ENCODE measurements at places on chromosomes 13 and 19. TPM values are rescaled to one million over a fixed set of nuclear protein-coding genes. Genes with fewer than 3 reads are reported as not detected.

GRCh38 chr13:40472427-40473220 lies 193.8 kb downstream of the FOXO1 start:
- no peak overlapping the region for H3K27ac ChIP-seq
- no peak overlapping the region for H3K4me3 ChIP-seq
- no peak for DNase-seq
- no peaks in the 10 kb centered on the region for H3K27me3 ChIP-seq
- H3K4me1 ChIP-seq: peaks cover 4% of the 10 kb centered on the region

DNA sequence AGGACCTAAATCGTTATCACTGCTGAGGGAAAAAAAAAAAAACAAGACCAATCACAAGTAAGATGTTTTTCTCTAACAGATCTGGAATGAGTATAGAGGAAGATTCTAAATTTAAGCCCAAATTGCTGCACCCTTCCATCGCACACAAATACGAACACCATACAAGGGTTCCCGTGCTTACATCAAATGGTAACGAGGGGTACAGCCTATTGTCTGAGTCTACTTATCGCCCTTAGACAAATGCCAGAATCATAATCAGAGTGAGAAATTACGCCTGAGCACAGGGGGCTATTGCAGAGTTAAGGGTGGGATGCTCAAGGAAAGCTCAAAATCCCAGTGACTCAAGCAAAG lies 603 bp downstream of the ZC3H13 start:
- H3K27ac ChIP-seq: peak overlapping the region; percentile 98
- no peaks in the 10 kb centered on the region for H3K36me3 ChIP-seq
- no peaks in the 10 kb centered on the region for H3K27me3 ChIP-seq
- DNase-seq: no peak

- peaks cover 36% of the 10 kb centered on the region for H3K4me1 ChIP-seq
- DNase-seq: peak; percentile 28
- peak overlapping the region; percentile 79 for H3K27ac ChIP-seq
- peak overlapping the region; percentile 64 for H3K4me3 ChIP-seq
Measured at GRCh38 chr13:99085139-99085807, 107.4 kb upstream of the DOCK9 start.

DNA sequence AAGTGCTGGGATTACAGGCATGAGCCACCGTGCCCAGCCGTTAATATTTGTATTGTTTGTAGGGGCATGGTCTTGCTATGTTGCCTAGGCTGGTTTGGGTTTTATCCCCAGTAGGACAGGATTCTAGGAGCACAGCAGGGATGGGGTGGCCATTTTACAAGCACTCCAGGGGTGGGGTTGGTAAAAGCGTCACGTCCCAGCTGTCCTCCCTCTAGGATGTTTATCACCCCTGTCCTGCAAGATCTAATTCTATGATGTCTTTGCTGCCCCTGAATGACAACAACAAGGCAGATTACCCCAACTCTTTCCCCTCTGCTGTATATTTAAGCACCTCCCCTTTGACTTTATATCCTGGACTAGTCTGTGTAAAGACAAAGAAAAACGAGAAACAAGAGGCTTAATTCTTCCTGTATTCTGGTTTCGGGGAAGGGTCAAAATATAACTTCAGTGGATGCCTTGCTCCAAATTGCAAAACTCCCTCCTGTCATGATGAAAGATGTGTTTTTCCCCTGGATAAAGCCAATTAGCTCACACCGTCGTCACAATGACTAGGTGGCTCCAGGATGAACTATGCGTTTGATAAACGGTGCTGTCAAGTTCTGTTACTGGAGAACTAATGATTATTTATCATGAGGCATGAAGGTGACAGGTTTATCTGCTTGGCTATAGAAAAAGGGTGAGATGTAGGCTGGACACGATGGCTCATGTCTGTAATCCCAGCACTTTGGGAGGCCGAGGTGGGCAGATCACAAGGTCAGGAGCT lies 27.8 kb upstream of the OR1M1 start:
- H3K4me3 ChIP-seq: no peak overlapping the region
- H3K27me3 ChIP-seq: no peaks in the 10 kb centered on the region
- H3K4me1 ChIP-seq: no peaks in the 10 kb centered on the region
- DNase-seq: no peak
- H3K27ac ChIP-seq: no peak overlapping the region
- H3K36me3 ChIP-seq: no peaks in the 10 kb centered on the region

DNA sequence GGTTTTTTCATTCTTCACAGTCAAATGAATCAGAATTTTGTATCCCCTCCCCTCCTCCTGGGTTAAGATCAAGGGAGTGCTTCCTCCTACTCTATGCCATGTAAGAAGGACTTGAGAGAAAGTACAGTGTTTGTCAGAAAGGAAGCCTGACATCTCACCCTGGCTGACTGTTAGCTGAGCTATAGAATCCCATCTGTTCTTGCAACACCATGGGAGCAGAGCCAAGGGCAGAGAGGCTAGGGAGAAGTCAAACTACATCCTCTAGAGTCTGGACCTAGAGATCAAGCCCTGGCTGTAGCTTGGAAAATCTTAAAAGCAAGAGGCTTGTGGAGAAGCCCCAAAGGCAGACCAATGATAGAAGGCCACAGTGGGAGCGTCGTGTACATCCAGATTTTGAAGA lies 145.9 kb downstream of the OLFM4 start:
- no peak for DNase-seq
- H3K27ac ChIP-seq: no peak overlapping the region
- no peak overlapping the region for H3K4me3 ChIP-seq
- H3K36me3 ChIP-seq: no peaks in the 10 kb centered on the region
- H3K4me1 ChIP-seq: no peaks in the 10 kb centered on the region
- H3K27me3 ChIP-seq: no peaks in the 10 kb centered on the region

GRCh38 chr19:17665058-17665457 lies 23.1 kb downstream of the UNC13A start:
- no peaks in the 10 kb centered on the region for H3K27me3 ChIP-seq
- H3K4me3 ChIP-seq: no peak overlapping the region
- no peak overlapping the region for H3K27ac ChIP-seq
- H3K36me3 ChIP-seq: no peaks in the 10 kb centered on the region
- no peak for DNase-seq

GRCh38 chr13:99527301-99527700 lies 26.0 kb downstream of the TM9SF2 start:
- no peak overlapping the region for H3K4me3 ChIP-seq
- DNase-seq: peak; percentile 28
- peaks cover 8% of the 10 kb centered on the region for H3K4me1 ChIP-seq
- peaks cover 52% of the 10 kb centered on the region for H3K36me3 ChIP-seq

- DNase-seq: no peak
- H3K36me3 ChIP-seq: no peaks in the 10 kb centered on the region
- H3K4me1 ChIP-seq: no peaks in the 10 kb centered on the region
- no peak overlapping the region for H3K27ac ChIP-seq
- no peaks in the 10 kb centered on the region for H3K27me3 ChIP-seq
Measured at GRCh38 chr19:51822325-51822724, 27.4 kb downstream of the FPR3 start.

DNA sequence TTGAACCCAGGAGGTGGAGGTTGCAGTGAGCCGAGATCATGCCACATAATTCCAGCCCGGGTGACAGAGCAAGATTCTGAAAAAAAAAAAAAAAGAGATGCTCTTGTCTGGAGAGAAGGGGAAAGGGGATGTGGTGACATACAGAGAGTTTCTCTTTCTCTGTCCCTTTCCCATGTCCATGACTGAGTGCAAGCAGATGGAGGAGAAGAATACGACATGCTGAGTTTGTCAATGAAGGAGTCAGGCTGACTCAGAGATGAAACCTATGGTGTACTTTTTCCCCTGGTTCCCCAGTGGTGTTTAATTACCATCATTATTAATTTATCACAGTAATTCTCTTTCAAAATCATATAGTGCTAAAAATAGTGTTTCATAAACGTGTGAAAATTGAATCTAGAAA lies 448.8 kb downstream of the FOXO1 start:
- no peaks in the 10 kb centered on the region for H3K36me3 ChIP-seq
- peaks cover 34% of the 10 kb centered on the region for H3K4me1 ChIP-seq
- no peaks in the 10 kb centered on the region for H3K27me3 ChIP-seq
- H3K4me3 ChIP-seq: no peak overlapping the region

- DNase-seq: no peak
- no peaks in the 10 kb centered on the region for H3K4me1 ChIP-seq
- H3K27me3 ChIP-seq: no peaks in the 10 kb centered on the region
- H3K36me3 ChIP-seq: no peaks in the 10 kb centered on the region
- no peak overlapping the region for H3K4me3 ChIP-seq
Measured at GRCh38 chr19:28264556-28264955, 948.4 kb downstream of the UQCRFS1 start.

DNA sequence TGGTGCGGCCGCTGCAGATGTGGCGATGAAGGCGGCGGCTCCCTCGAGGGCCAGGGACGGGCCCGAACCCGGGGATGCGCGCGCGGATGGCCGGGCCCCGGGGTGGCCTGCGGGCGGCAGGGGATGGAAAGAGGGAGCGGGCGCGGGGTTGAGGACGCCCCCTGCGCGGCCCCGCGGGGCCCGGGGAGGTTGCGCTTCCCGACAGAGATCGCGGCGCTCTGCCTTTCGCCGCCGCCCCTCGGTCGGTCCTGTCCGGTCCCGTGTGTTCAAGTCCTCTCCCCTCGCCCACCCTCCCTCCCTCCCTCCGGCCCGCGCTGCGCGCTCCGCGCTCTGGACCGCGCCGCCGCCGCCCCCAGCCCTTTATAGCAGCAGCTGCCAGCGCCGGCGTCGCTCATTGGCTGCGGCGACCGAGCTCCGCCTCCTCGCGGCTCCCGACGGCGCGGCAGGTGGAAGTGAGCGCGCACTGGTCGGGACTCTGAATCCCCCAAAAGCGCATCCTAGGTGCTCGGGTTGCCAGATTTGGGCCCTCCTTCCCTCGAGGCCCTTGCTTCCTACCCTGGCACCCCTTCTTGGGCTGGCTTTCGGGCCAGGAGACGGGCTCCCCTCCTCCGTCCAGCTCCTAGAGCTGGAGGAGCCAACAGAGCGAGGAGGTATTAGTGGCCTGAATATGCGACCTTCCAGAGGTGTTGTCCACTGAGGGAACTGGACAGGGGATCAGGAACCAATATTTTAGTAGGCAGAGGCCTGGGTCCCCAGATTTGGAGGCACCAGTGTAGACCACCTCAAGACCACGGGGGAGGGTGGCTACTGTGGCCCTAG lies at the start of gene ELAVL3:
Gene ELAVL3 (minus strand): TSS at position 332 of the 819 bp plus-strand sequence. CDS start 438 bp downstream, outside the sequence.
- DNase-seq: no peak
- H3K27me3 ChIP-seq: peaks cover 17% of the 10 kb centered on the region
- H3K36me3 ChIP-seq: no peaks in the 10 kb centered on the region
- H3K4me1 ChIP-seq: peaks cover 15% of the 10 kb centered on the region
- no peak within 1 kb of the TSS for H3K27ac ChIP-seq
- peak within 1 kb of the TSS; percentile 19 for H3K4me3 ChIP-seq

PALM gene
- total RNA-seq: not detected

ALOX5AP gene
- total RNA-seq: 22.1 TPM

ADGRE3 gene
- total RNA-seq: not detected

CILP2 gene
- 0.53 TPM for total RNA-seq
